ENCODE measurements at places on chromosomes 4 and X.
A peak's percentile ranks its signal among the peaks of the same experiment; 100 is the strongest.

DNA sequence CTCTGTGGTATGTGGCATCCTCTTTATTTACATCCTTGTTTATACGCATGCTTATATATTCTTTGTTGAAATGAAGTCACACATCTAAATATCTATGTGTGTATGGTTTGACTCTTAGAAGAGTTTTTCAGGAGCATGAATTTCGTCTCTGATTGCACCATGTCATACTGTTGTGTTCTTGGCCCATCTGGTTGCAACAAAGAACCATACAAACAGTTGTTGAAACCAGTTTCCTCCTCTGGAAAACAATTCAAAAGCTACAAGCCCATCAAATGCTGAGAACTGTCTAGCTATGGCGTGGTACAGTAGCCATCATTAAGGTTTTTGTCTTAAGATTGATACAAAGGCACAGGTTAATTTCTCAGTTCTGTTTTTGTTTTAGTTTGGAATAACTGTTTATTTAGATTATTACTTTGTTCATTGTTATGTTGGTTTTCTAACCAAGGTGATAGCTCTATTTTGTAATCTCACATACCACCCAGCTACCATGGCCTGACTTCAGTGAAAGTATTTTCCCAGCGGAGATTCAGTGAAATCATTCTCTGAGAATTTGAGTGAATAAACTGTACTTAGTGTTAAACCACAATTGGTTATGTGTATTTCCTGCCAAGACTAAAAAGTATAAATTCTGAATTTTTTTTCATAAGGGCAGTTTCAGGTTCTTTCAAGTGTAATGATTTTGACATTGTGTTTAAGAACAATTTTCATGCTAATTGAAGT lies 91.0 kb downstream of the ARHGAP24 start:
- DNase-seq = peak; percentile 36

DNA sequence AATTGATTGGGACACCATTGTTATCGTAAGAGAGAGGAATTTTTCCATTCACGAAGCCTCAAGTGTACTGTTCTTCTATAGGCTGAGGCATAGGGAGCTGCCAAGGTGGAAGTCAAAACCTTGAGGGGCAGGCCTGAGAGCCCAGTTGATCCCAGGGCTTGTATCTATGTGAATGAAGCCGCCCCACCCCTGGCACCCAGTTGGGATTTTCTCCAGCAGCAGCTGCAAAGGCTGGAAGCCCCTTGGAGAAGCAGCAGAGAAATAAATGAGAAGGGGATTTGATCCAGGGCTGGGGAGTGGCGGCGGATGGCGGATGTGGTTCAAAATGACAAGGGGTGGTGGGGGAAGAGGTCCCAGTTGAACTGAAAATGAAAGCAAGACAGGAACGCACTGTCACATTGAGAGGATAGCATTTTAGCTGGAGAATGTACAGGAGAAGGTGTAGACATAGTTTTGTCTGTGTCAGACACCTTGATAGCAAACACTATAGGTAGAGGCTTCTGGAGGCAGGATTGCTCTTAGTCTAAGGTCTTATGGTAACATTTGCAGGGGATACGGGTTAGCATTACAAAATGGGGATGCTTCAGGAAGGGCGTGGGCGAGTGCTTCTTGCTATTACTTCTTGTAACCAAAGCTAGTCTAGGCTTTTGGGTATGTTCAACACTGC lies 32.6 kb downstream of the DOCK11 start:
- no peak for DNase-seq

DNA sequence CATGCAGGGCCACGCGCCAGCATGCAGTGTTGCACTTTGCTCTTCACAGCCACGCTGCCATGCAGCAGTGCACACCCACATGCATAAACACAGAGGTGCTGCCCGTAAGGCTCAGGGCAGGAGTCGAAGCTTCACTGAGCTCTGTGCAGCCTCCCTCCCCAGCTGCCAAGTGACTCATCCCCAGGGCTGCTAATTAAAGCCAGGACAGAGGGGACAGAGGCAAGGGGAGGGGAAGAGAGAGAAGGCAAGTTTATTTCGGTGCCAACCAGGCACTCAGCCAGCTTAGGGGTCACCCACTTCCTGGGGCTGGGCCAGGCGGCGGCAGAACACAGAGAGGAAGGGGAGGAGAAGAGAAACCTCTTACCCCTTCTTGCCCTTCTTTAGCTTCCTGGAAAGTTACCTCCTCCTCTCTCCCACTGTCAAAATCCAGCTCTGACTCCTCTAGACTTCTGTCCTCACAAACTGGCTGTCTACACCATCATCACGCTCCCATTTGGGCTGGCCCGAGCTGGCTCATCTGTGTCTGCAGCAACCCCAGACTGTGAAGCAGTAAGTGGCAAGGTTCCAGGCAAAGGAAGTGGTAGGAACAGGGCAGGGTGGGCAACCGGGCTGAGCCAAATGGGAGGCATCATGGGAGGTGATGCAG lies 6.2 kb upstream of the IQSEC2 start:
- DNase-seq = no peak

DNA sequence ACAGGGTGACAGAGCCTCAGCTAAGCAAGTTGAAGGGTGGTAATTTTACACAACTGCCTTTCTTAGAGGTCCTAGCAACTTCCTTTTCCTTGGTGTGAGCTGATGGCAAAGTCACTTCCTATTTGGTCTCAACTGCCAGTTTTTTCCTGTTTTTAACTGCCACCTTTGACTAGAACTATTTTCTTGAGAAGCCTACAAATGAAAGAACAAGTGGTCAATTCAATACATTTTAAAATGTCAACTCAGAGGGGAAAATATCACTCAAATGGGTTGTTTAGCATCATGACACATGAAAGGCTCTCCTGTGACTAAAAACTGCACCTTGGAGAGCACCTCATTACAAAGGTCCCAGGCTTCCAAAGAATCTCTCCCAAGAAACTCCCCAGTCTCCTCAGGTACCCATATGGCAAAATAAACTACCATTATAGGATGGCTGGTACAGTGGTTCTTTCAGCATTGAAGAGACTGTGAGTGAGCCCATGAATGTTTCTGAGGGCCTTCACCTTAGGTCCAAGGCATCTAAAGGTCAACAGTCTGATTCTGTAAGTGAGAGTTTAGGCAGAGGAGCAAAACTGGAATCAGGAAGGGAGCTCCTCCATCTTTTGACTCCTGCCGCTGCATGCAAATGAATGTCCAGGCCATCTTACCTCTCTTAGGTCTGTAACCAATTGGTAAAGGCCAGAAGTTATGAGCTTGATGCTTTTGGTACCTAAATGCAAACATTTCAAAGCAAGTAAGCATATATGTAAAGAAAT lies 5.5 kb upstream of the STK26 start:
- DNase-seq = no peak

DNA sequence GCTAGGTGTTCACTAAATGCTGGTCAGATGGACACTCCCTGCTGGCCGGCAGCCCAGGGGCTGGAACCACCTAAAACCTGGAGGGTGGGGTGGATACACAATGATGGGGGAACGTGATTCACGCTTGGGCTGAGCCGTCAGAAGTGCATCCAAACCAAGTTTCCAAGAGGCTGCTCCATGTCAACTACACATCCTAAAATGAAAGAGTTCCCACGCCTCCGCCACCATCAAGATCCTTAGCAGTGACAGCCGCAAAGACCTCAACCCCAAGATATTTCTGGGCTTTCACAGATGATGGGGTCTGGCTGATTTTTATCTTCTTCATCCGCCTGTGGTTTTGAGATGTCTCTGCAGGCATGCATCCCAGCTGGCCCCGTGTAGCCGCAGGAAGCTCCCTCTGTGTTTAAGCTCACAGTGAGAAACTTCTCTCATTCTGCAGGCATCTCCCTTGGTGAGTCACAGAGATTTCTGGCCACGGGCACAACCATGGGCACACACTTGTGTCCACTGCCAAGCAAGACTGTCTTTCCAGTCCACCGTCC lies 84.4 kb downstream of the HTRA3 start:
- DNase-seq = no peak

DNA sequence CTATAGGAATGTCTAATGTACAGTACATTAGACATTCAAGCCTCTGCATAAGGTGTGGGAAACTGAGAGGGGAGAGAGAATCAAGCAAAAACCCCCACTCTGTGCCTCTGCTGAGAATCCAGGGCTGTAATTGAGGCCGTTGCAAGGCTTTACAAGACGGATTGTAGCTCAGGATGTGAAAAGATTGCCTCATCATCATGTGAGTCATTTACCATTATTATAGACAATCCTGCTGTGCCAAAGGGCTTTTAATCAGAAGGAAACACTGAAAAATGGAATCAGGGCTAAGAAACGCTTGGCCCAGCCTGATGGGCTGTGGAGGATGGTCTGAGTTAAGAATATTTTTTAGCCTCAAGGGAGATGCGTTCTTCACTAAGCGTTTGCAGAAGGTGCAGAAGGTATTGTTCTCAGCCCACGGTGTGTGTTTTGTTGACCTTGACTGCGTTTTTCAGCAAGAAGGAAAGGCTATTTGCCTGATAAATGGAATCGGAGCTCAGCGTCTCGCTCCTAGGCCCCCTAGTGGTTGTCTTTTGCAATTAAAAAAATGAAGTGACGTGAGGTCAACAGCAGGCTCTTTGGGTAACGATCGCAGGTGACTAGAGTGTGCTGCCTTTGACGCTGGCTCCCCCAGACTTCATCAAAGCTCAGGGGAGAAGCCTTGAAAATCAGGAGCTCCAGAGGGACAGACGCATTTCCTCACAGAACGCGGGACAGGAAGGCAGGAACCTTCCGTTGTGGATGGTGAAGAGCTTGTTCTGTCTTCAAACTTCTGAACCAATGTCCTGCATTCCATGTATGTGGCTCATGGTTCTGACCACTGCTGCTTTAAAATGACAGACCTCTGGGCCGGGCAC lies 18.1 kb upstream of the CHRNA9 start:
- peak; percentile 87 for DNase-seq

DNA sequence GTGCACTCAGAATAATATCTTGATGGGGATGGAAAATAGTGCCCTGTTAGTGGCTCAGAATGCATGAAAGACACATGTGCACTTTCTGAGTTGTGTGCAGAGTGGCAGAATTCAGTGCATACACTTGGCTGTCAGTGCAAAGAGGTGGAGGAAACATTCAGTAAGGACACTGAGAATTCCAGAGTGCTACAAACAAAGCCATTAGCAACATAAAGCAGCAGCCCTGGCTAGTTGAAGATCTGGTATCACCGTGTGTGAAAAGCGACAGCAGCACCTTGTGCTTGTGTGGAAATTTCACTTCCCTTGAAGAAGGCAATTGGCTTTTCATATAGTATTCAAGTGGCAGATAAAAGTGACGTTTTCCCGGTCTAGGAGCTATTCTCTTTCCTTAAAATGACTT lies 810.4 kb downstream of the TRIML1 start:
- no peak for DNase-seq

- DNase-seq = no peak
Measured at GRCh38 chrX:51931566-51932150, 38.2 kb downstream of the MAGED1 start.

DNA sequence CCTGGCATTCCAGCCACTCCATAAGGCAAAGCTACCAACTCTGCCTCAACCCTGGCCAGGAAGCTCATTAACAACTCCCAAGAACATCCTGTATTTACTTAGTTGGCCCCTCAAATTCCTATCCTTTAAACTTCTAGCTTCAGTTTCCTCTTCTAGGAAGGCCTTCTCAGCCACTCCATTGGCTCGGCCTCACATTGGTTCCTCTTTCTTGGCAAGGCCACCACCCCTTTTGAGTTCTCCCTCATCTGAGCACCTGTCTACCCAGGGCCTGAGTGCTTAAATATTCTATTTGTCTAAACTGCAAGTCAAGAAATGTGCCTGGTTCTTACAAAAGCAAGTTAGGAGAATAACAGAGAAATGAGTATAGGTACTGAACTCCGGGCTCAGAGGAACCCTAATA lies 10.0 kb downstream of the SMC1A start:
- DNase-seq = no peak

- no peak for DNase-seq
Measured at GRCh38 chr4:138334346-138335016, 92.3 kb upstream of the SLC7A11 start.

DNA sequence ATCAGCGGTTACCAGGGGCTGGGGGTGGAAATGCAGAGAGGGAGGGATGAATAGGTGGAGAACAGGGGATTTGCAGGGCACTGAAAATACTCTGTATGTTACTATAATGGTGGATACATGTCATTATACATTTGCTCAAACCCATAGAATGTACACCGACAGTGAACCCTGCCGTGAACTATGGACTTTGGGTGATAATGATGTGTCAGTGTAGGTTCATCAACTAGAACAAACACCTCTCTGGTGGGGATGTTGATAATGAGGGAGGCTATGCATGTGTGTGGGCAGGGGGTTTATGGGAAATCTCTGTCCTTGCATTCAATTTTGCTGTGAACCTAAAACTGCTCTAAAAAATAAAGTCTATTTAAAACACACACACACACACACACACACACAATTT lies 11.5 kb downstream of the HPSE start:
- no peak for DNase-seq

- no peak for DNase-seq
Measured at GRCh38 chr4:16353165-16353564, 126.9 kb upstream of the TAPT1 start.

DNA sequence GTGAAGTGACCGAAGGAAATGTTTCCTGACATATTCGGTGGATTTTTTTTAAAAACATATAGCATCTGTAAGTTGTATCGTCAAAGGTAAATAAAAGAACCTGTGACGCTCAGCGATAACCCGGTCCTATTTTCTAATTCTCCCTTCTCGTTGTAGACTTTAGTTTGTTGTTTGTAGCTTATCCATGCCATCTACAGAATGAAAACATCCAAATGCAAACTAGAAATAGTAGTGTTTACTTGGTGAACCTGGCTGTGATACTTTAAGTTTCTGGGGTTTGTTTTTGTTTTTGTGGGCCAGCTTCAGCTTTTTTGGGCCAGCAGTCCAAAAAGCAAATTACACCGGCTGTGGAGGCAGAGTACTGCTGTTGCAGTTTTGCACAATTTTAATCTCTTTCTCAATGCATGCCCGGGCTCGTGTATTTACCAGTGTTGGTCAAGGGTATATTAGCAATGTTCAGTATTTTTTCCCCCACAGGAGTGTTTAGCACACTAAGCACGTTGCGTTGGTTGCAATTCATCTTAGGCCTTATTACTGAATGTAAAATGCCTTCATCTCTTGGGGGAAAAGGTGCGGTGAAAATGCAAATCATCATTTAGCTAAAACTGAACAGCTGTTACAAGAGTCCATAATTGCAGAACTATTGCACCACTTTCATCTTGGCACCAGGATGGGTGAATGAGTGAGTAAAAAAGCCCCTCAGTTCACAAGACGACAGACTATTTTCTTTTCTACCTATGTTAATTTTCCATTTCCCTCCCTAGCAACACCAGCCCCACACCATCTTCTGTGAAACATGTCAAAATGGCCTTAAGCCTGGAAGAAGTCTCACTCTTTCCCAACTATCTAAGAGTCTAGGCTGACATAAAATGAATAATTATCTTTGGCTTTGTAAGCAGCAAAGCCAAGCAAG lies 1.7 kb upstream of the CNOT6L start:
- DNase-seq = no peak

- DNase-seq = peak; percentile 31
Measured at GRCh38 chr4:77636902-77637301, 31.3 kb downstream of the CXCL13 start.

DNA sequence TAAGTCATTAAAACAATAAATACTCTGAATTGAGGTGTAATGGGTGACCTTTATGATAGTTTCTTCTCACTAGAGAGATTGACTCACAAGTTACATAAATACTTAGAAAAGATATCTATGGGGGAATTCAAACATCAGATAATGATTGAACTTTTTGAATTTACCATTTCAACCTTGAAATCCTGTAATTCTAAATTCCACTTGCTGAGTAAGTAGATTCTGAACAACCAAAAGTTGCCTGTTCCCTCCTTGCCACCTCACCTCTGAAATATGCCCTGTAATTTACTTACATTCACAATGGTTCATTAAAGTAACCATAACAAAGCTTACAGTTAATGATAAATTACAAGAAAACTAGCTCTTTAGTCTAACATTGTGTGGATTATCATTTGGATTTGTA lies 43.3 kb upstream of the SLC39A8 start:
- DNase-seq = no peak
